ENCODE measurements at places on chromosomes 7 and 10.

DNA sequence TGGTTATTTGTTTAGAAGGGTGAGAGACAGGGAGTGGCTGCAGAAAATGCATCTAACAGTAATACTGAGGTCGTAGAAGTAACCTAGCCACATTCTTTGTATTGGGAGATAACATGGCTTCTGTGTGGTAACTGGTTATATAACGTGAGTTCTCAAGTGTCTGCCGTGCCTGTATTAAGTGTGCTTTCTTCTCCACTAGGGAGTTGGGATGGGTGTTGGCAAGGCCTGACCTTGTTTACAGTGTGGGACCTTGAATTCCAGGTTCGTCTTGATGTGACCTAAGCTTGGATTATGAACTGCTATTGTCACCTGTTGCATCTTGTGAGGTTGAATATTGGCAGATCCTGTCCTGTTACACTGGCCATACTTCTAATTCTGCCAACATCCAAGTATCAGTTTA lies 145.3 kb upstream of the NAMPT start:
- DNase-seq, result no peak

GRCh38 chr7:144255471-144255897 lies 9.1 kb downstream of the OR2A7 start:
- peak; percentile 0 for DNase-seq

DNA sequence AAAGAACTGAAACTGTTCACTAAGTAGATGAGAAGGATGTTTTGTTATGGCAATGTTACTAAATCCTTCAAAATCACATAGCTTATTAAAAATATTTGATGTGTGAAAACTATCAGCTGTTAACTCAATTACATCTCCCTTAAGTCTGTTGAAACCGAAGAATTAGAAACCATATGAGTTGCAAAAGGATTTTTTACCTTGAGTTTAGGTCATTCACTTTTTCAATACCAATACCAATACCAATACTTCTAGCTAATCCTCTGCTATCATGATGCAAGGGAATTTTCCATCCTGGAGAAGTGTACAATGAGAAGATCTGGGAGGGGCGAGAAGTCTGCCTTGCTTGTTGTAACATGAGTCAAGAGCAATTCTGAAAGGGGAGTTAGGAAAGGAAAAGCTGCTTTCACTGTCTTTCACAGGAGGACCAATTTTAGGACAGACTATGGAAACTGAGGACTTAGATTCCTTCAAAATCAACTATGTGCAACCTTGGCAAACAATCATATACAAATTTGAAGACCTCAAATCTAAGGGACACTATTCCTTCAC lies 199.7 kb downstream of the IMMP2L start:
- DNase-seq, result no peak

GRCh38 chr7:107939573-107940489 lies 48.8 kb downstream of the DLD start:
- DNase-seq, result no peak
